Fibroblast of the aortic adventitia (primary cell): ENCODE measurements at places on chromosomes 3 and 15. TPM values are rescaled to one million over a fixed set of nuclear protein-coding genes. Genes with fewer than 3 reads are reported as not detected.

The PLA2G4E gene
- not detected in 2 replicates for total RNA-seq

DNA sequence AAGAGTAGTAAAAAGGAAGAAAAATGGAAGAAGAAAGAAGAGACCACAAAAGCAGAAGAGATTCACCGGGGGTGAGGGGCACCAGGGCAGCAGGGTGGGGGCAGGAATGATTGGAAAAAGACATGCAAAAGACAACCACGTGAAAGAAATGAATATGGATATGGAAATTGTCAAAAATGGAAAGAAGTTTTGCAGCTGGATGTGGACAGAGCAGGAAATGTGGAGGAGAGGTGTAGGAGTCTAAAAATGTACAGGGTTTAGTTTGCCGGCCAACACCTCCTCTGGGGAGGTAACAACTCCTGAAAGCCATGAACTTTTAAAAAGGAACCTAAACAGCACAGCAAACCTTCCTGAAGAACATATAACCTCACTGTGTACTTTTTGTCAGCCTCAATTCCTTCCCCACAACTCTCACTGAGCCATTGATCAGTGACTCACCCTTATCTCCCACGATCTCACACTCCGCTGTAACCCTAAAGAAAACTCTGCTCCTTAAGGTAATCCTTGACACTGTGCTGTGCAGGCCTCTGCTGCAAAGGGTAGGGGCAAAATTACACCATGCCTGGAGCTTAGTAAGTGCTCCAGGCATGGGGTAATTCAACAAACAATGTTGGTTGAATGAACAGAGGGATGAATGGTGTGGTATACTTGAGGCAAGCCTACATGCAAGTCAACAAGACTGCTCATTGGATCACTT, 100.2 kb upstream of the BOC start:
- DNase-seq = no peak

The CHRD gene
- total RNA-seq = 0.36 and 4.6 TPM in 2 replicates

GRCh38 chr15:52406601-52407000, 111.0 kb upstream of the MYO5C start:
- DNase-seq = peak; percentile 26

The GOLGA6D gene
- not detected in 2 replicates for total RNA-seq

DNA sequence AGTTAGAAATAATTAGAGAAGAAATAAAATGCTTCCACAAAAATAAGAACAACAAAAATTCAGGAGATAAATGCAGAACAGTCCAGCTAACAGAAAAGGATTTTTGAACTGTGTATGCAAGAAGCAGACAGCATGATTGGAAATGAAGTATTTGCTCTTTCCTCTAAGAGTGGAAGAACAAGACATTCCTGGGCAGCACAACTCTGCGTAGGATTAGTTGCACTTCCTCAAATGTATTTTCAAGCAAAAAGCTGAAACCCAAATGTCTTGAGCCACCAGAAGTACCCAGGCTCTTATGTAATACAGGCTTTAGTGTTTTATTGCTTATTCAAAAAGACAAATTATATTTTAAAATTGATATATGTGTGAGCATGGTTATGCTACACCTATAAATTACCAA, 127.2 kb downstream of the ZBTB20 start:
- no peak for DNase-seq

GRCh38 chr3:68436619-68437401, 495.5 kb downstream of the TAFA4 start:
- no peak for DNase-seq

GRCh38 chr3:150545419-150546225, 674 bp downstream of the SERP1 start:
- peak; percentile 32 for DNase-seq

DNA sequence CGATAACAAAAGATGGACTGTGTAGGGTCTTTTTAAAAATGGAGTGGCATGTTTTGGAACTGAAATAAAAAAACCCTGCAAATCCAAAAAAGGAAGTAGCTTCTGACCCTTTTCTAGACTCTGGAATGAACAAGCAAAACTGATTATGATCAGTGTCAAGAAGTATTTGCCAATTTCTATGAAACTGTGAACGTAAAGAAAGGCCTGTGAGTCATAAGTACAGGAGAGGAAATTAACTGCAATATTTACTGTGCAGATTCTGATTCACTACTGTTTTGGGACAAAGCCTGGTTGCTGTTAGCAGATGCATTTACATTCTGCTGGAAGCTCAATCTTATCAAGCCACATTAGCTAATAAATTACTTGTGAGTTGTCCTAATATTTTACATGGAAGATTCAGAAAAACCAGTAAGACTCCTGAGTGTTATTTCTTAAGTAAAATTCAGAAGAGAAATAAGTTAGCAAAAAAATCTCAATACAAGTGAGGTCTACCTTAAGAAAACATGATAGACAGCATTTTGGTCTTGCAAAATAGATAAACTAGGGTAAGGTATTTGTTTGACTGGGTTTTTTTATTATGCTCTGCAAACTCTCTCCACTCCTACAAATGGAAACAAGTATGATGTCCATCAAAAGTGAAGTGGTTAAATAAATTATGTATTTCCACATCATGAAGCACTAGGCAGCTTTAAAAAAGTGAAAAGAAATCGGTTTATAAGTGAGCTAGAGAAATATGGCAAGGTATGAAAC, 90.2 kb upstream of the LMOD3 start:
- peak; percentile 41 for DNase-seq

- peak; percentile 85 for DNase-seq
Observed at GRCh38 chr15:64883997-64884511, 27.6 kb upstream of the ANKDD1A start.

- DNase-seq = peak; percentile 22
Observed at GRCh38 chr3:144032531-144033239, 61.1 kb downstream of the DIPK2A start.
